ENCODE measurements at places on chromosomes 5 and 9. TPM values are rescaled to one million over a fixed set of nuclear protein-coding genes. Genes with fewer than 3 reads are reported as not detected.

The DOCK2 gene
- total RNA-seq, result 11.6 TPM

The C5orf34 gene
- total RNA-seq, result not detected

The CD14 gene
- total RNA-seq, result 14.8 TPM

The SEMA4D gene
- total RNA-seq, result 28.8 TPM

GRCh38 chr5:107285772-107286171, 385.0 kb downstream of the EFNA5 start:
- H3K36me3 ChIP-seq, result no peaks in the 10 kb centered on the region
- H3K27me3 ChIP-seq, result no peaks in the 10 kb centered on the region
- H3K4me1 ChIP-seq, result no peaks in the 10 kb centered on the region
- no peak overlapping the region for H3K27ac ChIP-seq
- DNase-seq, result no peak
- H3K4me3 ChIP-seq, result no peak overlapping the region

- H3K36me3 ChIP-seq, result no peaks in the 10 kb centered on the region
- no peak overlapping the region for H3K27ac ChIP-seq
- no peak for DNase-seq
- H3K27me3 ChIP-seq, result no peaks in the 10 kb centered on the region
These were observed 532.2 kb upstream of the WWC1 start for GRCh38 chr5:167759057-167759821.

DNA sequence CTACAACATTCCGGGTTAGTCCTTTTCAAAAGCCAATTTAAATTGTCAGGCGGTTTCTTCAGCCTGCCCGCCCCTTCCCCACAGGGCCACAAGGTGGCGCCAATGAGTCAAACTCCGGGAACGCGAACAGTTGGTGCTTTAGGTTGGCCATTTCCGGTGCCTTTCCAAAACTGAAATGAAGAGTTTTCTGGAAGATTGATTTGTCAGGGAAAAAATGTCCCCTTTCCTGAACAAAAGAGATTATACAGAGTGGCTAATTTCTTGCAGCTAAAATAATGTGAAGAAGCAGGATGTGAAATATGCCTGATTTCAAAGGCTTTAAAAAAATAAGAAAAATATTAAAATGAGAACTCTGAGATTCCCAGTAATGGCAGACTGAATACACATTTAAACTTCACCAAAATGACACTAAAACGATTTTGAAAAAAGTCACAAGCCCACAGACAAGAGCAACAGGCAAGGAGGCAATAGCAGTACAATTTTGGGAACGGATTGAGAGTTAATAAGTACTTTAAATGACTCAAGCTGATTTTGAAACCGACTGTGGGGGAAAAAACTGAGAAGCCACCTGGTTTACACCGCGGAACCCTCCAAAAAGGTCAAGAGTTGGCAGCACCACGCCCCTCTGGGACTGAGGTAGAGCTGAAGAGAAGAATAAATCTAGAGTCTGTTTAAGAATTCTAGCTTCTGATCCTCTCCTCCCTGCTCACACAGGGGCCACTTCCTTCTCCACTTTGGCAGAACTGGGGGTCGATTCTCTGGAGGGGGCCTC, 45.7 kb downstream of the SLC46A2 start:
- no peak overlapping the region for H3K4me3 ChIP-seq
- H3K27ac ChIP-seq, result no peak overlapping the region
- H3K27me3 ChIP-seq, result no peaks in the 10 kb centered on the region
- peaks cover 4% of the 10 kb centered on the region for H3K4me1 ChIP-seq
- DNase-seq, result peak; percentile 90

GRCh38 chr5:177399997-177400868, at the start of gene PFN3:
TSS of gene PFN3 (minus strand) at chr5:177400661. CDS start at chr5:177400576, 85 bp downstream.
- peak; percentile 76 for DNase-seq
- peaks cover 46% of the 10 kb centered on the region for H3K4me1 ChIP-seq
- peaks cover 47% of the 10 kb centered on the region for H3K27me3 ChIP-seq
- no peaks in the 10 kb centered on the region for H3K36me3 ChIP-seq

DNA sequence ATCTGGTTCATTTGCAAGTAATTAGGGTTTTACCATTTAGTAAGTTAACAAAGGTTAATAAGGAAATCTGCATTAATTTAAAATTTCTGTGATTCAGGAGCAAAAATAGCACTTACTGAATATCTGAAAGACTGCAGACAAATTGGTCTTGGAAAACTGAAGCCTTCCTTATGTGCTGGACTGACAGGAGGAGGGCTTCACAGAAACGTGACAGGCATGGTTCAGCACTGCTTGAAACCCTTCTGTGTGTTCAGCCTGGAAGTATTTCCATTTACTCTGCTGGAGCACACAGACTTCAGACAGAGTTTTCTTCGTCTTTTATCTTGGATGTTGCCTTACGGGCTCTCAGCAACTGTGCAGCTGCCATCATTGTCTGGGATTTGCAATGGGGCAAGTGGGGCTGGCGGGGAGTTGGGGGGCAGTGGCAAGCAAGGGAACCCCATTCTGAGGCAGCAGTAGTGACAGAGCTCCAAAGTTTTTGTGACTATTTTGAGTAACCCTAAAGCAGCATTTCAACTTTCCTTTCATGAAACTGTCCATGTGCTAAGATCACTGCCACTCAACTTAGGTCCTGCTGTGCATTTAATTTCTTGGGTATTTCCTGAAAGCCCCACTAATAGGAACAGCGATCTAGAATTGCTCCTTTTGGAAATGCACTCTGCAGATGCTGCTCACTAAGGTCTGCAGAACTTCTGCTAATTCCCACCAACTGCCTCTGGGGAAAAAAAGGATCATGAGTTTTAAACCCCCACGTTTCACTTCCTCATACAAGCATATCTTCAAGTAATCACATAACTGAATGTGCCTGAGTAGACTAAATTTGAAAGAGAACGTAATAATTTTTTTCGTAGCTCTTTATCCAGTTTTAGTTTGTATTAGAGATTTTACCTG, 56.6 kb downstream of the KCNN2 start:
- H3K4me1 ChIP-seq, result no peaks in the 10 kb centered on the region
- H3K36me3 ChIP-seq, result no peaks in the 10 kb centered on the region
- DNase-seq, result no peak
- H3K27ac ChIP-seq, result no peak overlapping the region

DNA sequence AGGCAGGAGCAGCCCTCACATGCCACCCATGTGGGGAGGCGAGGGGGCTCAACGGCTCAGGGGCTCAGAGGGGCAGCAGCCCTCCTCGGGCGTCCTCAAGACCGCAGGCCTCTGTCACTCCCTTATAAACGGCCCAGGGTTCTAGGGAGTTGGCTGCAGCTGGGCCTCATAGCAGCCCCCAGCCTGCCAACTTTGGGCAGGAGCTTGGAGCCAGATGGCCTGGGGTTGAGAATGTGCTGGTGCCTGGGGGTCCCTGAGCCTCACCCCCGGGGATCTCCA, 51.0 kb upstream of the RNU6ATAC start:
- no peak overlapping the region for H3K4me3 ChIP-seq
- H3K36me3 ChIP-seq, result no peaks in the 10 kb centered on the region
- H3K27me3 ChIP-seq, result no peaks in the 10 kb centered on the region
- DNase-seq, result no peak
- peak overlapping the region; percentile 80 for H3K27ac ChIP-seq

Data from stomach (tissue), 19 donors.